Ureter (tissue), 1 donor: ENCODE measurements at places on chromosomes 12 and 14. TPM values are rescaled to one million over a fixed set of nuclear protein-coding genes. Genes with fewer than 3 reads are reported as not detected.

The JAG2 gene
- 42.2 TPM for total RNA-seq

The AQP2 gene
- total RNA-seq: 0.70 TPM

The C12orf60 gene
- 0.99 TPM for total RNA-seq

The ACVRL1 gene
- total RNA-seq: 46.8 TPM

The APEX1 gene
- 169 TPM for total RNA-seq

The DCAF11 gene
- total RNA-seq: 65.7 TPM

The DPY19L2 gene
- 28.9 TPM for total RNA-seq

The TEX22 gene
- 6.2 TPM for total RNA-seq

The SLC10A1 gene
- total RNA-seq: 0.23 TPM

The VWF gene
- total RNA-seq: 173 TPM

The KLRC4 gene
- total RNA-seq: 3.4 TPM

The RIMBP2 gene
- 0.57 TPM for total RNA-seq

The ERO1A gene
- 67.3 TPM for total RNA-seq

- DNase-seq: no peak
Measured at GRCh38 chr12:64389154-64389553, 1.4 kb downstream of the C12orf56 start.

GRCh38 chr12:131536766-131537165 lies 174.1 kb upstream of the SFSWAP start:
- no peak for DNase-seq

GRCh38 chr12:131922772-131923171 lies 6.3 kb upstream of the PUS1 start:
- DNase-seq: no peak

DNA sequence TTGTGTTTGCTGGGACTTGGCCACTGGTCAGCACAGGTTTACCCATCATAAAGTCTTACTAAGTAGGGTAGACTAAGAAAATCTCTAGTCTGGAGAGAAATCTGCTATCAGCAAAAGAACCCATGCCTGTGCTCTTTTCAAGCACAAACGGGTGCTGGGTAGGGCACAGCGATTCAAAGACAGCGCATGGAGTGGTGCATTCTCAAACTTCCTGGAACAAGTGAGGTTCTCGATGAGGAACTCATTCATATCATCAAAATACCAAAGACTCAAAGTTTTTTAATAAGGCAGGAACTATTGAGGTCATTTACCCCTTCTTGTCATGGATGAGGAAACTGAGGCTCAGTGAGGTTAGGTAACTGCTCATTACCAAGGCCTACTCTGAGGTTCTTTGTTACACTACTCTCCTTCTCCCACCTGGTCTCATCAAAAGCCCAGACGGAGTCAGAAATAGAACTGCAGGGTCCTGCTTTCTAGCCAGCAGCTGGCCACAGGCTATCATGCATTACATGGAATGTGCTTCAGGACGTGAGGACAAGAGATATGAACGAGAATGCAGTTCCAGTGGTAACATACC lies 390.3 kb downstream of the ZFP36L1 start:
- no peak for DNase-seq

DNA sequence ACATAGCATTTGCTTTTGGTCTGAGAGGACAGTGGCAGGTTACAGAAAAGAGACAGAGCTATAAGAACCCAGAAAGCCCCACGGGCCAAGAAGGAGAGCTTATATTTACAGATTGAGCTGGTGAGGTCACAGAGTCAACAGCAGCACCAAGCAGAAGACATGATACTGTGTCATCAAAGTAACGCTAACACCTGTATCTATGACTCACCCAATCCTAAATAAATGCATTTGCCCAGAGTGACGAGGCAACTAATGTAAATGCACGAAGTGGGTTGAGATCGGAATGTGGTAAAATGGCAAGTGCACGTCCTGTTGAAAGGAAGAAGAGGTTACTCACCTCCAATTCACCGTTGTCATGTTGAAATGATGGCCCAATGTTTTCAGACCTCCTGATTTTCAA lies 6.7 kb upstream of the CD163L1 start:
- DNase-seq: no peak

- no peak for DNase-seq
Measured at GRCh38 chr14:97180304-97181200, 383.4 kb downstream of the VRK1 start.

DNA sequence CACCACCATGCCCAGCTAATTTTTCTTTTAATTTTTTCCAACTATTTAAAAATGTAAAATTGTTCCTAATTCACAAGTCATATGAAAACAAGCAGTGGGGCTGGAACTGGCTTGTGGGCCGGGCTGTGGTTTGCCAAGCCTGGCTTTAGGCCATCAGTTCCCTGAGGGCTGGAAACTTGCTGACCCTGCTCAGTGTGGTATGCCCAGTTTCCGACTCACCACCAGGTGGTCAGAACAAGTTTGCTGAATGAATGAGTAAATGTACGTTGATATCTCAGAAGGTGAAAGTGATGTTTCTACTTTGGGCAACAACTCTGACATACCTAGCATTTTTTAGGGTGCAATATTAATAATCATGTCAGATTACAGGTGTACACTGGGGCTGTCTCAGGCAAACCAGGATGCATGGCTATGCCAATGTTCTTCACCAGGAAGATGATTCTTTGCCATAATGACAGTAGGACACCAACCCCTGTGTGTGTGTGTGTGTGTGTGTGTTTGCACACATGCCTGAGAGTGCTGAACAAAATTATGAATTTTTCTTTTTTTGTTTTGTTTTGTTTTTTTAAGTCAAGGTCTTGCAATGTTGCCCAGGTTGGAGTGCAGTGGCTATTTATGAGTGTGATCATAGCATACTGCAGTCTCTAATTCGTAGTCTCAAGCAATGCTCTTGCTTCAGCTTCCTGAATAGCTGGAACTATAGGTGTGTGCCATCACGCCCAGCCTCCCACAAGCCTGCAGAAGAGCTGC lies 106.1 kb downstream of the PTPN11 start:
- DNase-seq: no peak

DNA sequence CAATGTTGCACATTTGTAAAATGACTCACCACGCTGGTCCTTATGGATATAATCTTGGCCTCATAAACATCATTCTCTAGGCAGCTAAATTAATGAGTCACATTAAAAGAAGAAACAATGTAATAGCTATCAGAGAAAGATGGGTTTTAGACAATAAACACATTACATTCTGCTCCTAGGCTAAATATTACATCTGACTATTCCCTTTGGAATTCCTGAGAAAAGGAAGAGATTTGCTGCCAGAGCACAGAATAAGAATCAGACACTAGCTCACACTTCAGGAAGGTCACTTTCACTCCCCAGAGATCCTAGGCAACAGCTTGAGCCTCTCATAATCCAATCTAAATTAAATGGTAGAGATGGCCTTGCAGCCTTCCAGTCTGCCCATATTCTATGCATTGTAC lies 218.2 kb downstream of the PTPRO start:
- no peak for DNase-seq

DNA sequence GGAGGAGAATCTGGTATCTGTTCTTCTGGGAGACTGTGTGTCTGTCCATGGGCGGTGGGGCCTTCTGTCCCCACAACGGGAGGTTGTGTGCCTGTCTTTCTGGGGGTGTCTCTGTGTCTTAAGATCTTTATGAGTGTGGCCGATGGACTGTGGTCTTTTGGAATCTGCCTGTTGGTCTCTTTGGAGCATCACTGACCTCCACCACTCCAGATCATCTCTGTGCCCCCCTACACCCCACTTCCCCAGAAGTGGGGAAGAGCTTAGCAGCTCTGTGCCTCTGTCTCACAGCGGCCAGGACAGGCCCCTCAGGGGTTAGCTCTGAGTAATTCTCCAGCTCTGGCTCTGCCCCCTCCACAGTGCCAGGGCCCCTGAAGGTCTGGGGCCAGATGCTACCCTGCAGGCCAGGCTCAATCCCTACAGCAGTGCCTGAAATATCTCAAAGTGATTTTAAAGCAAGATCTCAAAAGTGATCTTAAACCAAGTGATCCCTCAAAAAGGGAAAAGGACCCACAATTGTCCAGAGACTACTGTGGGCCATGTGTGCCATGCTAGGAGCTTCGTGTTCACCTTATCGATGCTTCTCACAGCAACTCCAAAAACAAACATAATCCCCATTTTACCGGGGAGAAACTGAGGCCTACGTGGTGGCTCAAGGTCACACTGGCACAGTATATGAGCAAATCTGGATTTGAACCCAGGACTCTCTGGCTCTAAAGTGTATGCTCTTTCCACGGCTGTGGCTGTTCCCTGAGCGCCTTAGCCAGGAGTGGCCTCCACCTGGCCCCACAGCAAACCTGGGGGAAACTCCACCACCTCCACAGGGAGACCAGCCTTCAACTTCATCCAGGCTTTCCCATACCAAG lies 26.0 kb upstream of the KRT78 start:
- no peak for DNase-seq

- no peak for DNase-seq
Measured at GRCh38 chr14:24634158-24634557, at the start of gene GZMB. Gene GZMB (minus strand): TSS chr14:24634190. CDS start chr14:24634160, 30 bp downstream.

DNA sequence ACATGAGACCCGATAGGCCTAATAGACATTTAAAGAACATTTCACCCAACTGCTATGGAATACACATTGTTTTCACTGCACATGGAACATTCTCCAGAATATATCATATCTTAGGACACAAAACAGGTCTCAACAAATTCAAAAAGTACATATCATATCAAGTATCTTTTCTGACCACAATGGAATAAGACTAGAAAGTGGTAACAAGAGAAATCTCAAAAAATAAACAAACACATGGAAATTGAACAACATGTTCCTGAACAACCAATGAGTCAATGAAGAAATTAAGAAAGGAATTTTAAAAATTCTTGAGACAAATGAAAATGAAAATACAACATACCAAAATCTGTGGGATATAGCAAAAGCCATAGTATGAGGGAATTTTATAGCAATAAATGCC lies 208.1 kb downstream of the PTPRO start:
- no peak for DNase-seq

DNA sequence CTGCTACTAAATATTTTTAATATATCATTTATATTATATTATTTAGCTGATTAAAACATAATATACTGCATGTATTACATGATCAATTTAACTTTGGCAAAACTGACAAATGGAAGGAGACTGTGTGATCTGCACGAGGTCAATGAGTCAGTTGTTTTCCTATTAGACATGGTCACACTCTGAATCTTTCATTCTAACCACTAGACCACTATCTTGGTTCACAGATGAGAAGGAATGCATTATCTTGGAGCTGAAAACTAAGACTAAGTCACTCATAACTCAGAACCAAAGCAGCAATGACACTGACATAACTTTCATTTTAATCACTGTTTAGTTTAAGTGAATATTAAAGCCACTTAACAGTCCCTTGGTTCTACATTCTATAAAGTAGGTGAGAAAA lies 37.4 kb downstream of the GNPTAB start:
- no peak for DNase-seq

DNA sequence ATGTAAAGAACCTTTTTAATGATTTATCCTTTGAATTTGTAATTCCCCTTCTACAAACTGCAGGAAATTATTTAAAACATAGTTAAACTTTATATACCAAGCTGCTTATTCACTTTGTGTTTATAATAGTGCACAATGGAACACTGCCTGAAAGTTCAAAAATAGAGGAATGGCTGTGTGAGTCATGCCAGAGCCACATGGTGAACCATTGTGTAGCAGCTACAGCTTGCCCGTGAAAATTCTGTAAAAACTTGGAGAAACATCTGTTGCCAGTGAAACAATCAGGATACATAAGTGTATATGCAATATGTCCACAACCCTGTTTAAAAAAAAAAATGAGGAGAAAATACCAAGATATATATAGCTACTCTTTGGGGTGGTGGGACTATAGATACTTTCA lies 59.5 kb downstream of the VEZT start:
- DNase-seq: no peak

DNA sequence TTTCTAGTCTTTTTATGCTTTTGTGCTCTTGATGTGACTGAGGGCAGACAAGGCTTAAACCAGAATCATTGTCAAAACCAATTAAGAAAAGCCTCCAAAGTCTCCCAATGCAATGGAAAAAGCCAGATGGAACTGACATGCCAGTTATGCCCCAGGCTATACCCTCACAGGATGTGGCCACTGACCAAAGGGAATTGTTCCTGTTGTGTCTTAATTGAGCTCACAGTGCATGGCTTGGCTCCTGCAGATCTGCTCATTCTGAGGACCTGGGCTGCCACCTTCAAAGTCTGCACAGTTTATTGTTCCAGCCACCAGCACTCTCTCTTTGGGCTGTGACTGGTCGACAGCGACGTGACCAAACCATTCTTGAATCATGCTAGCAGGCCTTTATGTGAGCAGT lies 17.1 kb upstream of the BICD1 start:
- DNase-seq: no peak

GRCh38 chr14:20986811-20987210 lies 3.0 kb upstream of the METTL17 start:
- DNase-seq: no peak
